ENCODE measurements at places on chromosomes 1 and 21.

- no peak for DNase-seq
Observed at GRCh38 chr1:19644681-19645410, 735 bp downstream of the NBL1 start.

DNA sequence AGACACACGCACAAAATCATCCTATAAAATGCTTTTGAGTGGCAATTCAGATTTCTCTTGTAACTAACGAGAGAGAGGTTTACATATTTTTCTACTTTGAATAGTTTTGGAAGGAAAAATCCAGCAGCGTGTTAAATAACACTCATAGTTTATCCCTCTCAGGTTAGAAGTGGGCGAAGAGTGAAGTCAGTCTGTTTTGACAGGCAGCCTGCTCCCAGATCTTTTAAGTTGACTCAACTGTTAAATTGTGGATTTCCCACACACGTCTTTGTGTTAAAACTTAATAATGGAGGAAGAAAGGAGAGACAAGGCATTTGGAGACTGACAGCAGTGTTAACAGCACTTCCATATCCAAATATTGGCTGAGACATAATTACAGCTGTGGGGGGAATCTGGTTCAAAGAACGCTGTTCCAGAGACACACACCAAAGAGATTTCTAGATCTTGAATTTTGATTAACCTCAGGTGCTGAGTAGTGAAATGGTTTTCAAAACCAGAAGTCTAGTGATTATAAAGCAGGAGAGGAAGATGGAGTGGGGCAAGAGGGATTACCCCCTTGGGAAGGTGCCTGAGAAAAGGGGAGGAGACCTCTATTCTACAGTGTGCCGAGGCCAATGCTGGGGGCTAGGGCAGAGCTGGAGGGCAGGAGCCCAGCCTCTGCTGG, 2.7 kb downstream of the MAPKAPK2 start:
- DNase-seq = no peak

DNA sequence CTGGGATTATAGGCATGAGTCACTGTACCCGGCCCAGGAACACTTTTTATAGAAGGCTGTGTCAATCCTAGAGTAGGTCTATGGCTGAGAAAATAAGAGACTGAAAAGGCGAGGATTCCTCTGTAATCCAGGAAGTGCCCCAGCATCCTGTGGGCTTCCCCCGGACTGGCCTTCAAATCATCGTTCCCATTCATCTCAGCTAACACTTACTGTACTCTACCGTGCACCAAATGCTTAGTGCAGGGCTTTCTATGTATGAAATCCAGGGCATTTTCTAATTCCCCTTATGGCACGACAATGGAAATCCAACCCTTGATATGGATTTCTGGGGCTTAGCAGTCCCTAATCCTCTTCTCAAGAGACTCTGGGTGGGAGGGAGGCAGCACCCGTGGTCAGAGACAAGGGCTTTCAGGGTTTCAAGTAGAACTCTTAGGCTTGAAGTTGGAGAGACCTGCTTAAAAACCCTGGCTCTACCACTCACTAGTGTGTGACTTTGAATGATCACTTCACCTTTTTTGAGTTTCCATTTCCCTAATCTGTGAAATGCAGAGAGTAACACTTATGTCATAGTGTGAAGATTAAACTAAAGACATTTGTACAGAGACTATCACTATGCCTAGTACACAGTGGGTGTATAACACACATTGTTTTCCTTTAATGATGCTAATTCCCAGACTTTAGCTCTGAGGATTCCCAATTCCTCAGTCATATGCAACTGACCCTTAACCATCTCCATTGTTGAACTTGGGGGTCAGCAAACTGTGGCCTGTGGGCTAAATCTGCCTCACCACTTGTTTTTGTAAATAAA, 20.3 kb downstream of the MECR start:
- DNase-seq = no peak

DNA sequence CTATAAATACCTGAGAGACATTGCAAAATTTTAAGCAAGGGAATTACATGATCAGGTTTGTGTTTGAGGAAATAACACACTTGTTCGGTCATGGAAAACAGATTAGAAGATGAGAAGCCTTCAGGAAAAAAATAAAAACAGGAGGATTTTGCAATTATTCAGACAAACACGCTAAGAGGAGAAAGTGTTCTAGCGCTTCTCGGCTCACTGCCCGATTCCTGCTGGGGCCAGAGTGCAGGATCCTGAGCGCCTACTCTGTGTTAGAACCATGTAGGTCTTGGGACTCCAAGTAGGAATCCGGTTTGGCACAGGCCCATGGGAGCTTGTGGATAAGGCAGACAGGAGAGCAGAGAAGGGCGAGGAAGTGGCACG, 8.1 kb upstream of the PRELP start:
- no peak for DNase-seq

DNA sequence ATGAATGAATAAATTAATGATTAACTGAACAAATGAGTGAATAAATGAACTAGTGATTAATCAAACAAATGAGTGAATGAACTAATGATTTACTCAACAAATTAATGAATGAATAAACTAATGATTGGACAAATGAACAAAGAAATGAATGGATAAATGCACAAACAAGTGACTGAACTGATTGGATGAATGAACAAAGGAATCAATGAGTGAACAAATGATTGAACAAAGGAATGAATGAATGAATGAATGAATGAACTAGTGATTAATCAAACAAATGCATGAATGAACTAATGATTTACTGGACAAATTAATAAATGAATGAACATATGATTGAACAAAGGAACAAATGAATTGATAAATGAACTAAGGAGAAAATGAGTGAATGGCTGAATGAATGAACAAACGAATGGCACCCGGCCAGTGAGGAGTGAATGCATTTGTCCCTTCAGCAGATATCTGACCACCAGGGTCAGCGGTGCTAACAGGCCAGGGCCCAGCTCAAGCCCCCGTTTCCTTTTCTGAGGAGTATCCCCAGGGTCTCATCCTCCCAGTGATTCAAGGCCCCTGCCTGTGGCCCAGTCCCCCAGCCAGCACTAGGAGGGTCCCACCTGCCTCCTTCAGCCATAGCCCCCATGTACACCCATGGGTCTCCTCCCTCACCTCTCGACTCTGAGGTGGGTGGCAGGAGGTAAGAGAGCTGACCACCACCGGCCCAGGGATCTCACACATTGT, 49.9 kb downstream of the WNT9A start:
- no peak for DNase-seq

DNA sequence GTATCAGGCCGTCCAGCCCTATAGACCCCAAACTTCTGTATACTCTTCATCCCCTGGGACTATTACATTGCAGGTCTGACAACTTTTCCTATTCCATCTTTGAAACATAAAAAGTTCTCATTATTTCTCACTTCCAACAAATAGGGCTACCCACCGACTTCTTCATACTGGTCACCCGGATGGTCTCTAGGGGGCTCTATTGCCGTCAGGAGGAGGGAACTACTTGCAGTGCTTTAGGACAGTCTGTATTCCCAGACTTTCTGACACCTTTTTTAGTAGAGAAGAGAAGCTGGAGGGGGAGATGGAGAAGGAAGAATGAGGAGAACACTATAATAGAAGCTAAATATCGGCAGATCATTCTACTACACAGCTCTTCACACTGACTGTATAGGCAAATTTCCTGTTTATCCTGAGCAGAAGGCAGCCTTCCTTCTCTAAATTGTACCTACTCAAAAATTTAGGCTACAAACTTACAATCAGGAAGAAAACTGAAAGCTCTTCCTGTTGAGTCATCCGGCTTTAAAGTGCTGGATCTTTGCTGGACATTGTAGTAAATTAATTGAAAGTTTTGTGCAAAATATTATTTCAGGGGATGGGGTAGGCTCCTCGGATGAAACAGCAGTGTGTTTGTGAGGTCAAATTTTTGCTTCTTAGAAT, 54.6 kb downstream of the CDC7 start:
- no peak for DNase-seq

GRCh38 chr1:227728892-227729143, 6.3 kb downstream of the JMJD4 start:
- DNase-seq = no peak

All from amygdala (tissue), 56 donors.